ENCODE measurements at places on chromosomes 1 and 21. TPM values are rescaled to one million over a fixed set of nuclear protein-coding genes. Genes with fewer than 3 reads are reported as not detected.

The IGFN1 gene
- total RNA-seq, result not detected

The KCNN3 gene
- 0.18 TPM for total RNA-seq

The FCN3 gene
- total RNA-seq, result not detected

The CALML6 gene
- total RNA-seq, result 0.78 TPM

The TACSTD2 gene
- not detected for total RNA-seq

DNA sequence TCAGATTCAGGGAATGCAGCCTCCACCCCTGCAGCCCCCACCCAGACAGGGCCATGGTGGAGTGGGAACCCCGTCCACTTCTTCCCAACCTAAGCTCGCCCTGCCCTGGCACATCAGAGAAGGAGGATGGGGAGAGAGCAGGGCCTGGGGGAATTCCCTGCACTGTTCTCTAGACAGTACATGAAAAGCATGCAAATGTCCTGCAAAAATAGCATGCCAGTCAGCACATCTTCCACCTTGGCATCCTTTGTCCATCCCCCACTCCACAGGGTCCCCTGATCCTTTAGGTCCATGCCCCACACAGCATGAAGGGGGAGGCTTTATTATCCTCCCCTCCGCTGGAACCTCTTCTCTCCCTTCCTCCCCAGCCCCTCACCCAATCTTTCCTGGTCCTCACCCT, 35.0 kb upstream of the RD3 start:
- no peaks in the 10 kb centered on the region for H3K4me1 ChIP-seq
- no peak overlapping the region for H3K4me3 ChIP-seq
- H3K36me3 ChIP-seq, result no peaks in the 10 kb centered on the region
- DNase-seq, result no peak
- H3K27ac ChIP-seq, result no peak overlapping the region
- no peaks in the 10 kb centered on the region for H3K27me3 ChIP-seq

GRCh38 chr1:223774134-223774814, 61.9 kb downstream of the CAPN2 start:
- DNase-seq, result no peak
- H3K4me1 ChIP-seq, result peaks cover 18% of the 10 kb centered on the region
- peaks cover 56% of the 10 kb centered on the region for H3K36me3 ChIP-seq

- no peak overlapping the region for H3K4me3 ChIP-seq
- no peak for DNase-seq
- no peaks in the 10 kb centered on the region for H3K27me3 ChIP-seq
- H3K36me3 ChIP-seq, result no peaks in the 10 kb centered on the region
- H3K27ac ChIP-seq, result no peak overlapping the region
- H3K4me1 ChIP-seq, result no peaks in the 10 kb centered on the region
Observed at GRCh38 chr1:247337250-247337746, 5.6 kb upstream of the ZNF496 start.

DNA sequence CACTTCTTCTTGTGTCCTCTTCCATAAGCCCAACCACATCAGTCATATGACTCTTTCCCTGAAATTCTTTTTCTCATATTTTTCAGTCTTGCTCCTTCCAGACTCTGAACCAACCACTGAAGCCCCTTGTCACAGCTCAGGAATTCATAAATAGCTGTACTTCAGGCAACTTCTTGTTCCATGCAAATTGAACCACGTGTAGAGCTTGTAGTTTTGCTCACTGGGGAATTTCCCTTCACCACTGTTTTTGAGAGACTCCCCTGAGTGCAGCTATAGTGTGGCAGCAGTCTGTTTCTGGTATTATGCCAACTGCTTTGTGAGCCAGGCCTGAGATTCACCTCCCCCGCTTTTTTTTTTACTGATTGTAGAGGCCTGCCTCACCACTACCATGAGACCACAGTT, 150.3 kb upstream of the SPAG17 start:
- H3K4me3 ChIP-seq, result no peak overlapping the region
- H3K27ac ChIP-seq, result no peak overlapping the region
- no peaks in the 10 kb centered on the region for H3K27me3 ChIP-seq
- no peak for DNase-seq
- H3K36me3 ChIP-seq, result no peaks in the 10 kb centered on the region
